ENCODE measurements at places on chromosomes 16 and 17.

- DNase-seq = no peak
Observed at GRCh38 chr17:58316260-58316960, 12.2 kb downstream of the TSPOAP1 start.

DNA sequence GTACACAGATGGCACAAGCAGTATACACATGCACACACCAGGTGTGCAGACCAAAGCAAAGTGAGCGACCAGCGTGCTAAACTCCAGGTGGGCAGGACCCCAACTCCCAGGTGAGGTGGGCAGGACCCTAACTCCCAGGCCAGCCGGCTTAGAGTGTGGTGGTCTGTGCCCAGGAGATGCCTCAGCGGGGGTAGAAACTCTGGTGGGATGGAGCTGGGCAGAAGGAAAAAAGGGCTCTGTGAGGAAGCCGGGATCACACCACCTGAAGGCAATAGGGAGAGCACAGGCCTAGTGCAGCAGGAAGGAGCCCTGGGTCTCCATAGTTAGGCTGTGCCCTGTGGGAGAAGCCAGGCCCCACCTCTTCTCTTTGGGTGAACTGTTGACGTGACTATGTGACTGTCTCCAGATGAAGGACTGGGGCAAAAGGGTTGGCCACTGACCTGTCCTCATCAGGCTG, 1.6 kb upstream of the FOXJ1 start:
- no peak for DNase-seq

DNA sequence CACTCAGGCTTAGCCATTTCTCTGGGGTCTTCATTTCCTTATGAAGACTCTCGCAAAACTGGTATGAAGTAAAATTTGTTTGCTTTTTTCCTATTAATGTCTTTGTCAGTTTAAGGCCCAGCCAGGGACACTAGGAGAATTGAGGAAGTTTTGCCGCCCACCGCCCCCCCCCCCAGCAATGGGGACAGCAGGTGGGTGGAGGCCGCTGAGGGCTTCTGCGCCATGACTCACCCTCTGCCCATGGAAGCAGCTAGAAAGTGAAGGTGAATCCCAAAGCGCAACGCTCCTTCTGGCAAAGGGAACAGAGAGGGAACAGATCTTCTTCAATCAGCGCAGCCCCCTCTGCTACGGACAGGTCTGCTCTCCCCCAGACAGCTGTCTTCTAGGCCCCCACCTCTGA, 49.7 kb downstream of the MARF1 start:
- DNase-seq = no peak

GRCh38 chr17:77313831-77314230, 173.1 kb downstream of the SEC14L1 start:
- DNase-seq = no peak

GRCh38 chr16:83810901-83811300, 3.1 kb downstream of the HSBP1 start:
- no peak for DNase-seq

GRCh38 chr17:20257008-20257407, 210.3 kb downstream of the LGALS9B start:
- no peak for DNase-seq

DNA sequence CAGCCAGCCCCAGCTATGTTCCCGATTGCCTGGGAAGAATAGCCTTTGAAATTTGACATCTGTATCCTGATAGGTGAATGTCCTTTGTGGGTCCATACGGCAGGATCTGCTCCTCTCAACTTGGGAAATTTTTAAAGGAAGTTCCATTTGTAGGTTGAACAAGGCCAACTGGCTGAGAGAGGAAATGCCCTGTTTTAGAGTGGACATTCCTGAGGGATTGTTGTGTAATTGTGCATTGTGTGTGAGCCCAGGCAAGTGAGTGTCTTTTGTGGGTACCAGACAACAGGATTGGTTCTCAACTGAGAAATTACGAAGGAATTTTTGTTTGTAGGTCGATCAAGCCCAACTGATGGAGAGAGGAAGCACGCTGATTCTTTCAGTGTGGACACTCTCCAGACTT, 2.6 kb upstream of the CPHXL2 start:
- no peak for DNase-seq

DNA sequence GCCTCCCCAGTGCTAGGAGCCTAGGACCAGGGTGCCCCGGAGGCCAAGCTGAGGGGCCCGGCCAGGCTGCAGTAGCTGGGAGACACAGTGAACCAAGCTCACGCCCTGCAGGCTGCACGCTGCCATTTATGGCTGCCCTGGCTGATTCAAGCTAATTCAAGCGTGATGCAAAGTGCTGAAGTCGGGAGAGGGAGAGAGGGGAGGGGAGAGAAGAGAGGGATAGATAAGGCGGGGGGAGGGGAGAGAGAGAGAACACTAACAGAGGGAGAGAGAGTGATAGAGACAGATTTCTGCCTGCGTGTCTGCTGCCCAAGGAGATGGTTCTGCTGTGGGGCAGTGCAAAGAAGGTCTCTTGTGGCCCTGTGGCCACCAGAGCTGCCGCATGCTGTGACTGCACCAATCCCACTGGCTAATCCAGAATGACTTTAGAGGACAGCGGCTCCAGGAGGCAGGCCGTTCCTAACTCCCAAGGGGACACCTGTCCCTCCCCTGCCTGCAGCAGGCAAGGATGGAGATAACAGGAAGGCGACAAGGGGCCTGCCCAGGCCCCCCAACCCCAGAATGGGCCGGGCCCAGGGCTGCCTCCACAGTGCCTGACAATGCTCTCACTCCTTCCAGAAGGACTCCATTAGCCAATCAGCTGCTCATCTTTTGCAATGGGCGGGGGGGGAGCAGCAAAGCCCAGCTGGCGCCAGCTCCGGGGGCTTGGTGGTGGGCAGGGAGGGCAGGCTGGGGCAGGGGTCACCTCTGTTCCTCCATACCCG, 12.9 kb downstream of the MXRA7 start:
- no peak for DNase-seq

- DNase-seq = no peak
Observed at GRCh38 chr17:4083187-4083586, 59.6 kb downstream of the ZZEF1 start.

- no peak for DNase-seq
Observed at GRCh38 chr17:7903154-7904103, 12.7 kb downstream of the RNF227 start.

- no peak for DNase-seq
Observed at GRCh38 chr16:4277987-4278513, 5.2 kb upstream of the TFAP4 start.

DNA sequence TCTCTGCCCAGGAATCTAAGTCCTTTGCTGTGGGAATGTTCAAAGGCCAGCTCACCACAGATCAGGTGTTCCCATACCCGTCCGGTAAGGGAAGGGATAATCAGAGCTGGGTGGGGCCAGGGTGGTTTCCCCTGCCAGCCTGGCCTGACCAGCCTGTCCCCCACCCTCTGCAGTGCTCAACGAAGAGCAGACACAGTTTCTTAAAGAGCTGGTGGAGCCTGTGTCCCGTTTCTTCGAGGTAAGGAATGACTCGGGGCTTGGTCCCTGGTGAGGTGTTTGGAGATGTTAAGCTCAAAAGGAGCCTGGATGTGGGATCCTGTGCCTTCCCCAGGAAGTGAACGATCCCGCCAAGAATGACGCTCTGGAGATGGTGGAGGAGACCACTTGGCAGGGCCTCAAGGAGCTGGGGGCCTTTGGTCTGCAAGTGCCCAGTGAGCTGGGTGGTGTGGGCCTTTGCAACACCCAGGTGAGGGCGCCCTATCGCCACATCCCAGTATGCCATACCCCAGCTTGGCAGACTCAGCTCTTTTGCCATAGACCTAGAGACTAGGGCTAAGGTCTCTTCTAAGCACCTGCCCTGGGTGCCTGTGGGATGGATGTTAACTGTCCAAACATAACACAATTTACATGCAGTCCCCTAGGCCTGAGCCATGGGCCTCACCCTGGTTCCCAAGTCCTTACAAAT, 997 bp downstream of the ACADVL start:
- DNase-seq = peak; percentile 30

GRCh38 chr16:75096656-75097055, 19.9 kb downstream of the LDHD start:
- no peak for DNase-seq

DNA sequence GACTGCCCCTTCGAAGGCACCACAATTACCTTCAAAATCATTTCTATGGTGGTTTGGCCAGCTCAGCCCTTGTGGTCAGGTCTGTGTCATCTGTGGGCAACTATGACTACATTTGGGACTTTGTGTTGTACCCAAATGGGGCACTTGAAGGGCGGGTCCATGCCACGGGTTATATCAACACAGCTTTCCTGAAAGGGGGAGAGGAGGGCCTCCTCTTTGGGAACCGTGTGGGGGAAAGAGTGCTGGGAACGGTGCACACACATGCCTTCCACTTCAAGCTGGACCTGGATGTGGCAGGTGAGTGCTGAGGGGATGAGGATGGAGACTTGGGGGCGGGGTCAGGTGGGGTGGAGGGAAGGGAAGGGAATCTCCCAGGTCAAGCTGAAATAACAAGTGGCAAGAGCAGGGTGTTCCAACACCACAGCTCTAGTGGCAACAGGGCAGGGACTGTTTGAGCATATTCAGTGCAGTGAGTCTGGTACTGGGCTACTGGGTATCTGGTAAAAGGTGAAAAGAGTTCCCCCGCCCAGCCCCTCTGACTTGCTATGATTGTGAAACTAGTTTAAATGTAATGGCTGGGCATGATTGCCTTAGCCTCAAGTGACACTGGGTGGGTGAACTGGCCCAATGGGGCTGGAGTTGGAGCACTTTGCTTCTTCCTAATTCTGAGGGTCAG, 1.7 kb downstream of the AOC2 start:
- DNase-seq = no peak

GRCh38 chr16:58461056-58461455, 38.9 kb upstream of the NDRG4 start:
- DNase-seq = no peak

- DNase-seq = no peak
Observed at GRCh38 chr17:46216682-46217081, 23.5 kb upstream of the KANSL1 start.

- no peak for DNase-seq
Observed at GRCh38 chr16:48432136-48432535, 46.9 kb upstream of the SIAH1 start.

DNA sequence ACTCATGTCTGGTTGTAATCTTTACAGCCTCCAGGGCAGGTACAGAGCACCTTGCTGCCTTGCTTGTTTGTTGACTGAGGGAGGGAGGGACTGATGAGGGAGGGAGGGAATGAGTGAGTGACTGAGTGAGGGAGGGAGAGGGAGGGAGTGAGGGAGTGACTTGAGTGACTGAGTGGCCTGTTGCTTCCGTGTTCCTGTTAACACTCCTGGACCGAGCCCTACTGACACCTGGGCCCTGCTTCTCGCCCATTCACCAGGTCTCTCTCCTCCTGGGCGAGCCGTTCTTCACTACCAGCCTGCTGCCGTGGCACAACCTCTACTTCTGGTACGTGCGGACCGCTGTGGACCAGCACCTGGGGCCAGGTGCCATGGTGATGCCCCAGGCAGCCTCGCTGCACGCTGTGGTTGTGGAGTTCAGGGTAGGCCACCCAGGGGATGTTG, 41.2 kb downstream of the PRMT7 start:
- no peak for DNase-seq

DNA sequence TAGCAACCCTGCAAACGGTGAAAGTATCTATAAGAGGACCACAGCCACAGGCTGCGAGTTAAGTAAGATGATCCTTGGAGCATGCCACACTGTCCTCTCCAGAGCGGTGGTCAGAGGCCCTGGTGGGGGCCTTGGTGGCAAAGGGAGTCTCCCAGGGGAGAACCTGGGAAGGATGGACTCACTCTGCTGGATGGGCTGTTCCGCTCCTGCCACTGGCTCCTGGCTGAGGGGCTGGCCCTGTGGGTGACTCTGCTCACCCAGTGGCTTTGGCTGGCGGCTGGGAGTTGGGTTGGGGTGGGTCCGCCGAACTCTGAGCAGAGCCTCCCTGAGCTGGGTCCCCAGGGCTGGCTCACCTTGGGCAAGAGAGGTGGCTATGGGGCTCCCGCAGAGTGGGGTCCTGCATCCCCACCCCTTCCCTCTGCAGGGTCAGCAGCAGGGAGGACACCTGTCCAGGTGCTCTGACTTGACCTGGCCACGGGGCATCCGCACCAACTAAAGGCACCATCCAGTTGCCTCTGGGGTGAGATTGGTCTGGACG, 7.3 kb downstream of the CDK5R1 start:
- no peak for DNase-seq

DNA sequence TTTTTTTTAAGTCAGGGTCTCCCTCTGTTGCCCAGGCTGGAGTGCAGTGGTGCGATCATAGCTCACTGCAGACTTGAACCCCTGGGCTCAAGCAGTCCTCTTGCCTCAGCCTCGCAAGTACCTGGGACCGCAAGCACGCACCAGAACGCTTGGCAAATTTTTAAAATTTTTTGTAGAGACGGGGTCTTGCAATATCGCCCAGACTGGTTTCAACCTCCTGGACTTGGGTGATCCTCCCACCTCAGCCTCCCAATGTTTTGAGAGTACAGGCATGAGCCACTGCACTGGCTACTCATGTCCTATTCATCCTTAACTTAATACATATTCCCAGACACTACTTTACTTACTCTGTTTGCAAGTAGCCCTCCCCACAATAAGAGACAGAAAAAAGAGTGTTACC, 16.3 kb upstream of the RBL2 start:
- no peak for DNase-seq

GRCh38 chr16:84560269-84560668, 55.8 kb upstream of the MEAK7 start:
- no peak for DNase-seq

DNA sequence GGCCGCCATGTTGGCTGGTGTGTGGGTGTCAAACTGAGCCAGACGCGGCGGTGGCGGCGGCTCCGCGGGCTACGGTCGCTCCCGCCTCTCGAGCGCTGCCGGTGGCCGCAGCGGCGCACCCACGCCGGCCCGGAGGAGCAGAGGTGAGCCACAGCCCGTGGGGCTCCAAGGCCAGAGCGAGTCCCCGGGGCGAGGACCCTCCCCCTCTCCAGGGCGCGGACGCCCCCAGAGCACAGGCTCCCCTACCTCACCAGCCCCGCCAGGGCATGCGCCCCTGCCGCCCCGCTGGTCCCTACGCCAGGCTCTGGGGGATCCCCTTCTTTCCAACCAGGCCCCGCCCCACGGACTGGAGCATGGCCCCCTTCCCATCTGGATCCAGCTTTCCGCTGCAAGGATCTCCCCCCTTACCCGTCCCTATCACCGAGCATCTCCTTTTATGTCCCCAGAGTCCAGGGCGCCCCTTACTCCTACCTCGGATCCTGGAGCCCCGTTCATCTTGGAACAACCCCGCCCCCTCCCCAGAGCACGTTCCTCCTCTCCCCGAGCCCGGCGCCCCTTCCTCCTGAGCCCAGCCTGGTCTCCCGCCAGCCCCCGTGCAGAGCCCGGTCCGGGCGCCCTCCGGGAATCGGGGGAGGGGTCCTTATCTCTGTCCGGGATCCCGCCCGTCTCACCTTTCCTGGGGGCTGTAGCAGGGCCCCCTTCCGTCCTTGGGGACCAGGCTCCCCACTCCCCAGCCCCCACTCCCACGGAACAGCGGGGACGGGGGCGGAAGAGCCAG, 412 bp downstream of the EPN2 start:
- no peak for DNase-seq

All from activated naive CD4-positive, alpha-beta T cell (primary cell).